ENCODE measurements at places on chromosomes 7 and 10.

GRCh38 chr7:142878315-142878714, 7.2 kb downstream of the TRPV6 start:
- DNase-seq, result no peak

- no peak for DNase-seq
Observed at GRCh38 chr7:2313450-2314208, 612 bp downstream of the SNX8 start.

DNA sequence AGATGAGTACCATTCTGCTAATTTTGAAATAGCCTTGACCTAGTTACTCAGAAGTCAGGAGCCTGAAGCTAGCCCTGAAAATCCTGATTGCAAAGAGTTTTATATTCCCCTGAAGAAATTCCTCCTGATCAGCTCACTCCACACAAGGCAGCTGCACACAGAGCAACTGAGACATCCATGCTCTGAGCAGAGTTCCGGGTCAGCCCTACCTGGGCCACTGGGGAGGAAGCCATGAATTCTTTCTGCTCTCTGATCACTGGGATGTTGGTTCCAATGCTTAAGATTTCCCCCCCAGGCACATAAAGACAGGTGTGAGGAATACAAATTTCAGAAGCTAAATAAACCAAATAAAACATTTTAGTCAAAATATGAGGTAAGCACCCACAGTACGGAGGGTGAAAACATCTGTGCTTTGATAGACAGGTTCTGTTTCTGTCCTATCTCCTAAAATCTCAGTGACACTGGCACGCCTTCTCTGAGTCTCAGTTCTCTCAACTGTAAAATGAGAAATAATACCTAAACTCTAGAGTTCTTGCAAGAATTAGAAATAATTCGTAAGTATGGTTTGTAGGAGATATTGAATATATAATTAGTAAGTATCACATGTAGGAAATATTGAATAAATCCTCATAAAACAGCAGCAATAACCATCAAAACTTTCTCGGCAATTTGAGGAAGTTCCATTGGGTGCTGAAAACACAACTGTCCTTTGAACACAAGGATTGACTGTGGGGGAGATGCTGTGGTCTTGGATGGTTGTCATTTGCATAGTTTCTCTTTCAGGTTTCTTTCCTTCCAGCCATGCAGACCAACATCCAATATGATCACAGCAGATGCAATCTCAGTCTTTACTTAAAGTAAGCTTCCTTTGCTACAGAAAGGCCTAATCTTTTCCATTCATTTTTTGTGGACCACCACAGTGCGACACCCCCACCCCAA, 133.0 kb upstream of the TNS3 start:
- no peak for DNase-seq

DNA sequence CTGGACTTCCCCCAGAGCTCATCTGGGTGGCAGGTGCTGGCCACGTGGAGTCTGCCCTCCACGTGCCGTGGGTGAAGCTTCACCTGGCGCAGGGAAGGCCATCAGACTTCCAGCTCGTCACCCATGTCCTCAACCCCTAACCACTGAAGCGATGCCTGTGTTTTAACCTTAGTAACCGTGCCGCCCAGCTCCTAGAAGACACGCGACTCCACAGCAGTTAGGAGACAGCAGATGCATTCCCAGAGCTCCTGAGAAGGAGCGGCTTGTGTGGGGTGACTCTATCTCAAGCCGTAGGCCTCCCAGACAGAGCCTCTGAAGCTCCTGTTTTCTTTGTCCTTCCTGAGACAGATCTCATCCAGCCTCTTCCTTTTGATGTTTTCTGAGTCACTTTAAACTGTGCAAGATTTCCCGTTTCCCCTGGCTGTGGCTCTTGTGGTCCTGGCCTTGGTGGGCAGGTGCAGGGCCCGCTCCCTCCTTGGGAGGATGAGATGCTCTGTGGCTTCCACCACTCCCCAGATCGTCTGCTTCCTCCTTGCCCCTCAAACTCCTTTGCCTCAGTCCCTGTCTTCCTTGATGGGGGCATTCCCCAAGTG, 41.4 kb upstream of the AP5Z1 start:
- DNase-seq, result no peak

DNA sequence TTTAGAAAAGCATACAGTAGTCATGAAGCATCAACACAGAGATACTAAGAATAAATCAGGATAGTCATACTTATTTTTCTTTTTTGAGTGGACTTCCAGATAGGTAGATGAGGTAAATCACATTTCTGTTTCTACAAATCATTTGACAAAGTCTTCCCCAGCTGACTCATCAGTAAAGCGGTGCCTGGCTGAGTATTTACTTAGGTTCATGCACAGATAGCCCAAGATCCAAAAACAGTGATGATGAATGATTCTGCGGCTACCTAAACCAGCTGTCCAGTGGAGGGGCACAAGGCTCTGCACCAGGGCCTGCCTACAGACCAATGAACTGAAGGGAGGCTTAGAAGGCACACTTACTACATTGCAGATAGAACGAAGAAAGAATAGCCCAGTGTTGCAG, 113.1 kb downstream of the PARP12 start:
- DNase-seq, result no peak

GRCh38 chr10:19922236-19922963, 106.2 kb downstream of the PLXDC2 start:
- no peak for DNase-seq

DNA sequence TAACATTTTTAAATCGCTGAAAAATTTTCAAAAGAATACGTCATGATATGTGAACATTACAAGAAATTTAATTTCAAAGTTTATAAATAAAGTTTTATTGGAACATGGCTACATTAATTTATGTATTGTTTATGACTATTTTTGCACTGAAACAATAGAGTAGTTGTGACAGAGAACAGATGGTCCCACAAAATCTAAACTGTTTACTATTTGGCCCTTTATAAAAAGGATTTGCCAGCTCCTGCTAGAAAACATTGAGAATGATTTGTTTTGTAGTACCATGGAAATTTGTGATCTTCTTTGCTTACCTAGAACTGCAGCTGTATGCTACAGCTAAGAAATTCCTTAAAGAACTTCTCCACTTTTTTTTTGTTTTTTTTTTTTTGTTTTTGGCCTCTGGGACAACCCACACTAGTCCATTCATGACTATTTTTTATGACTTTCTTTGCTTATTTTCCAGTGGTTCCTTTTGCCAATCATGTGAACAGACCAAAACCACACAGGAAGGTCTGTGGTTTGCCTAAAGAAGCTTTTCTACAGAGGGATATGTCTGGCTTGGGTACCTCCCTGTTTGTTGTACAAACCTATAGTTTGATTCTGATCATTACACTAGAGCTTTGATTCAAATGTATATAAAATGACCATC, 55.7 kb downstream of the ST7 start:
- no peak for DNase-seq

- no peak for DNase-seq
Observed at GRCh38 chr7:77866370-77866769, 67.8 kb downstream of the PHTF2 start.

- DNase-seq, result no peak
Observed at GRCh38 chr7:30068117-30068516, 39.9 kb downstream of the PLEKHA8 start.

GRCh38 chr10:51960494-51960895, 261.1 kb upstream of the CSTF2T start:
- no peak for DNase-seq

- no peak for DNase-seq
Observed at GRCh38 chr10:100128951-100129350, 47.3 kb upstream of the CPN1 start.

DNA sequence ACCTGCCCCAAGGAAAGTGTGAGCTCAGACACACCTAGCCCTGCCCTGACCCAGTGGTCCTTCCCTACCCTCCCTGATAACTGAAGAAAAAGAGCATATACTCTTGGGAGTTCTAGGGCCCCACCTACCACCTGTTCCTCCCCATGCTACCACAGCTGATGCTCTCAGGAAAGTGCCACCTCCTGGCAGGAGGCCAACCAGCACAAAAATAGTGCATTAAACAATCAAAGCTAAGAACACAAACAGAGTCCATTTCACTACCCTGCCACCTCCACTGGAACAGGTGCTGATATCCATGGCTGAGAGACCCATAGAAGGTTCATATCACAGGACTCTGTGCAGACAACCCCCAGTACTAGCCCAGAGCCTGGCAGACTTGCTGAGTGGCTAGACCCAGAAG, 288.6 kb upstream of the PHF14 start:
- no peak for DNase-seq

GRCh38 chr7:7051206-7051877, 131.0 kb upstream of the C1GALT1 start:
- DNase-seq, result peak; percentile 4

- DNase-seq, result no peak
Observed at GRCh38 chr10:75107756-75108683, 3.4 kb upstream of the SAMD8 start.

GRCh38 chr10:123570898-123571515, 95.1 kb upstream of the GPR26 start:
- no peak for DNase-seq

DNA sequence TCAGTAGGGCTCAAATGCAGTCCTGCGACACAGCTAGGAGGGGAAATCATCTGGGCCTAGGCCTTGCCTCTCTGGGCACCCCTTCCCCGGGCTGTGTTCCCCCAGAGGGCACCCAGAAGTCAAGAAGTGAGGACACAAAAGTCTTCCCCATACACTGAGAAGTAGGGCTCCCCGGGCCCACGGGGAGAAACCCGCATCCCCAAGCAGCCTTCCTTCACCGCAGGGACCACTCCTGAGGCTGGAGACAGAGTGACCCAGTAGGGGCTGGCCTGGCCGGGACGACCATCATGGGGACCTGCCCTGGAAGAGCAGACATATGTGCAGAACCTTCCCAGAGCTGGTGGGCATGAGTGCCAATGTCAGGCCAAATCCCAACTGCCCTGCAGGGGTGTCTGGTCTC, 163.5 kb downstream of the GFRA1 start:
- no peak for DNase-seq

GRCh38 chr7:87858417-87859100, 17.6 kb downstream of the SLC25A40 start:
- no peak for DNase-seq

GRCh38 chr7:44305564-44306507, 19.6 kb downstream of the CAMK2B start:
- DNase-seq, result no peak

DNA sequence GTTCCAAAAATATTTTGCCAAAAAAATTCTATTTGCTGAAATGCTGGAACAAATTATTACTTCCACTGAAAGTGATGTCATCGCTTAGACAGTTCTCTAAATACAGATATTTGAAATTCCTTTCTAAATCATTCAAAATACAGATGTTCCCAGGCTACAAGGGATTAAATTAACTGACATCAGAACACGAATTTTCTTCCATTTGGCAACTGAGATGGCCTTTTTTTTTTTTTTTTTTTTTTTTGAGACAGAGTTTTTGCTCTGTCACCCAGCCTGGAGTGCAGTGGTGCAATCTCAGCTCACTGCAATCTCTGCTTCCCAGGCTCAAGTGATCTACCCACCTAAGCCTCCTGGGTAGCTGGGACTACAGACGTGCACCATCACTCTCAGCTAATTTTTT, 57.0 kb downstream of the P4HA1 start:
- DNase-seq, result no peak

DNA sequence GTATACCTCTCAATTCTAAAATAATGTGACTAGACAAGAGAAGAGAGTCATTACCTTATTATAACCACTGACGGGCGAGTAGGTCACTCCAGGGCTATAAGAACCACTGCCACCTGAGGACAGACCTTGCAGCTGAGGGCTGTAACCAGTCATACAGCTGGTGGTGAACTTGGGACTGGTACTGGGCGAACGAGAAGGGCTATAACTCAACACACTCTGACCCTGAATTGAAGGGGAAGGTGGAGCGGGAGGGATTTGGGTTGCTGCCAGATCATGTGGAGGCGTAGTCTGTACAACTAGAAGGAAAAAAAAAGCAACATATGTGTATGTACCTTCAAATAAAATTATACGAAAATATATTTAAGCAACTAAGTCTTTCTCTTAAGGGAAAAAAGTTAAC, 3.4 kb downstream of the TMEM209 start:
- DNase-seq, result no peak

GRCh38 chr10:114100848-114101741, 57.4 kb downstream of the ADRB1 start:
- DNase-seq, result no peak

DNA sequence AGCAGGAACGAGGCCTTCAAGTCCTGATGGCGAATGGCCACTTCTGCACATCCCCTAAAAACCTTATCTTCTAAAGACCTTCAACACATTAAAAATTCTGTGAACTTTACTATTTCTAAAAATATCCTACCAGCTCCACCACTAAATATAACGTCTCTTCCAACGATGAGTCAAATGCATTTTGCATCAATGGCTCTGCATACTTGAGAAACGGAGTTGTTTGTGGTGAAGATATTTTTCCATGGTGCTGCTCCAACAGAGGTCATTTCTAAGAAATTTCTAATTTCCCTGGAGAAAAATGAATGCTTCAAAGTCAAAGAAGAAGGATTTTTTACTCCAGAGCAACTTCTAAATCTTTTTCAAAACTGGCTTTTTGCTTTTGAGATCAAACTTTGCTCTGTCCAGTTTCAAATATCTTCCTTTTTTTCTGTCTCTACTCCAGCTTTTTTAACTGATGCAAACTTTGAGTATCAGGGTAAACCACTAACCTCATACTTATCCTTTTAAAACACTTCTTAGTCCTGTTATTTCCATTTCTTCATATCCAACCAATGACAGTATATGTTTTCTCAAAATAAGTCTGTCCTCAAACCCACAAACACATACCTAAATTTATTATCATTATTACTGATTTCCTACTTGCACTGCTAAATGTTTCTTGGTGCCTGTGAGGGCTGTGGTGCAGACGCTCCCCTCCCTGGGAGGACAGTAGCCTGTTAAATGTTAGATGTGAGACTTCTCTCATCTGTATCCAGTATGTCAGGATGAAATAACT, 258.1 kb downstream of the KLF6 start:
- no peak for DNase-seq

DNA sequence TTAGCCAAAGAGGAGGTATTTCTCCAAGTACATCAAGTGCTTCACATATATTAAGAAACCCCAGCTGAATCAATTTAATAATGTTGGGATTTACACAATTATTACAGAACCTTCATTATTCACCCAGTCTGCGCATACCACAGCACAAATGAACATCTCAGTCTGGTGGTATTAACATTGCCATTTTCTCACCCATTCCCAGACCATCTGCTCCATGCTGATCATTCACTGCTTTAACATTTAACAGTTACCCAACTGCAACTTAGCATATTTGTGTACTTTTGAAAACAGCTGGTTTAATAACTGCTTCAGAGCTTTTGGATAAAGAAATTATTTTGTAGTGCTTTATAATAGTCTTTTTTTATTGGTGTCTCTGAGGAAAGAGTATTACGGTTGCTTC, 1072.1 kb downstream of the NXPH1 start:
- DNase-seq, result no peak

GRCh38 chr7:142355328-142355727, 97.5 kb upstream of the PRSS58 start:
- DNase-seq, result no peak

DNA sequence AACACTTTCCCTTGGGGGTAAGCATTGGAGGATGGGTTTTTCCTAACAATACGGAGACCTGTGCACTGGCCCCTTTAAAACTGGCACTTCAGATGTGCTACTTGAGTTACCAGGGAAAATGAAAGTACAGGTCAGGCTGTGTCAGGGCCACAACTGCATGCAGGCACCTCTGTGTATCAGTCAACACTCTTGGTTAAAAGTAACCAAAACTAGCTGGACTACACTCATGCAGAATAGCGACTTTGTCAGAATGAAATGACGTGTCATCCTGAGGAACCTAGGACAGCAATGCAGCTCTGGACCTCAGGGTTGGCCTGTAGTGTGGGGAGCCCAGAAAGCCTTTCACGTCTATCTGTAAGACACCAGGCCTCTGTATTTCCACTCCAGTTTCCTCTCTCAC, 33.8 kb upstream of the SMKR1 start:
- no peak for DNase-seq
